ENCODE measurements at places on chromosomes 7 and 10. TPM values are rescaled to one million over a fixed set of nuclear protein-coding genes. Genes with fewer than 3 reads are reported as not detected.

The SPDYE2 gene
- total RNA-seq: not detected

DNA sequence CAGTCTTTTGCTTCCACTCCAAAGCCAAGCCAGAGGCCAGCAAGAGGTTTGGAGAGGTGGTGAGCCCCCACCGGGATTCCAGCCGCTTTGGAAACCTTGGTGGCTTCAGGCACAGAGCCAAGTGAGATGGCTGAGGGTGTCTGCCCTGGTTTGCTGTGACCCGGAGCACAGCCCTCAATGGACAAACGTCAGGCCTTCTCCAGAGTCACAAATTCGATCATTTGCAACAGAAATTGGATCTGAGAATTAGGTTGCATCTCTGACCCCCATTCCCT, 885 bp upstream of the NKX1-2 start:
- no peak for DNase-seq

- no peak for DNase-seq
Measured at GRCh38 chr7:141017555-141017954, 2.8 kb upstream of the MRPS33 start.

The INA gene
- not detected for total RNA-seq

The NXPH1 gene
- not detected for total RNA-seq

GRCh38 chr10:65900271-65900670, 1025.6 kb upstream of the LRRTM3 start:
- no peak for DNase-seq
